ENCODE measurements at places on chromosomes 7 and 10.

DNA sequence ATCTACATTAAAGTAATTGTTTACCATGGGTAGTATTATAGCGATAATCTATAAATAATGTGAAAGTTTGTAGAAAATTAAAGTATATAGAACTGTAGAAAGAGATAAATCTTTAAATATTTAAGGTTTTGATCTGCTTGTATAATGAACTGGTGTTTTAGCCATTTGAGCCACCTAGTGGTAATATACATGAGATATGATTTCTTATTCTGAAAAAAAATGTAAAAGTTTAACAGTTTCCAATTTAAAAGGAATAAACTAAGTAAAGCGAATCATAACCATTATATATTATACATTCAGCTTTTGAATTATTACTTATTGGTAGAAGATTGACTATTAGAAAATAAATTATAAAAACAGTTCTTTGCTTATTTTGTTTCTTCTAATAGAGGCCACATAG, 91.2 kb downstream of the OTUD1 start:
- peak; percentile 10 for DNase-seq

DNA sequence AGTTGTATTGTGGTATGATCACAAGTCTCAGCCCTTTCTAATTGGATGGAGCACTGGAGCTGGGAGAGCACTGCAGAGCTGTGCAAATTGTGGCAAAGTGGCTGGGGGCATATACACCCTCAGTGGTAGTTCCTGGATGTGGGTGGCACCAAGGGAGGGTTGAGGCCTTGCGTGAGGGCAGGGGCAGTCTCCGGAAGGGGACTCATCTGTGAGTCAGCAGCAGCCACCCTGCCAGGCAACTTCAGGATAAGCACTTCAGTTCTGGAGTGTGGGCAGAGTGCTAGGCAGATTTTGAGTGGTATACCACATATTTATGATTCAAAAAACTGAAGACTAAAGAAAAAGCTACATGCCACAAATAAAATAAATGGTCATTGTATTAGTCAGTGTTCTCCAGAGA, 210.5 kb downstream of the ETV1 start:
- DNase-seq = no peak

DNA sequence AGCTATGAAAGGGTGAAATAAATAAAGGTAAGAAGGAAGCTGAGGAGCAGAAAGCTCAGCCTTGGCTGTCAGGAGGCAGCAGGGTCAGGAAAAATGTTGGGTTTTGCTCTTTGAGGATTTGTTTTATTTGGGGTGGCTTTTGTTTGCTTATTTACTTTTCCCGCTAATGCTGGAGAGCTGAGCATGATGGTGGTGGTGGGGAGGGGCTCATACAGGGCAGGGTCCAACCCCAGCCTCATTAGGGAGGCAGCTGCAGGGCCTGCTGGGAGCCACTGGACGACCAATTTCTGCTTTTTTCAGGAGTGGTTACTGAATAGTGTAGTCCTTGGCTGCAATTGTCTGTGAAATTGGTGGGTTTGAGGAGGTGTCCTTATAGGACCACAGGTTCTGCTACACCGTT, 36.3 kb downstream of the CCM2 start:
- no peak for DNase-seq

- no peak for DNase-seq
These were observed 79.0 kb upstream of the NFE2L3 start for GRCh38 chr7:26073041-26073440.

DNA sequence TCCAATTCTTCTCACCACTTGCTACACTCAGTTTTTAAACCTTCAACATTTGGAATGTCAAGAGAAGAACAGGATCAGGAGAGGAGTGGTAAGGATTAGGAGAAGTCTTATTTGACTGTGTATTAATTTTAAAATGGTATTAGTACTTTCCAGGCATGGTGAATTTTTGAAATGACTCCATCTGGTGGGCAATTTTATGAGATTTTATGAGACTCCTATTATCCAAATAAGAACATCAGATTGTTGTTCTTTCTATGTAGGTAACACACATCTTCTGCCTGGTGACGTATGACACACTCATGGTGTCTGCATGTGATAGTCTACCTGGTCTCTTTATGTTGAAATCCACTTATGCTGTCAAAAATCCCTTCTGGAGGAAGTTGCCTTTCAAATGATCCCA, 51.0 kb downstream of the SLC13A1 start:
- no peak for DNase-seq

DNA sequence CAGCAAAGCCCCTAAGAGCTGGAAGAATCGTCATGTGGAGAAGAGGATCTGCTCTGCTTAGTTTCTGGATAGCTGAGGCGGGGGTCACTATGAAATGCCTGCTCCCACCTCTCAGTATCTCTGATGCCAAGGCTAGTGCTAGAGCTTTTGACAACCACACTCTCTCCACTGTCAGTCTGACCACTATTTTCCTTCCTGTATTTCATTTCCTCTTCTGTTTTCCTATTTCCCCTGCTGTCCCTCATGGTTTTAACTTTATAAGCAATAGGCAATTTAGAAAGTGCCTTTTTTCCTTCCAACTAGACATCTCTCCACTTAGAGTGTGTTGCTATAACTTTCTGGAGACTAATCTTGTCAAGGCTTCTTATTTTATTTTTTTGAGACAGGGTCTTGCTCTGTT, 23.6 kb downstream of the C7orf57 start:
- no peak for DNase-seq

DNA sequence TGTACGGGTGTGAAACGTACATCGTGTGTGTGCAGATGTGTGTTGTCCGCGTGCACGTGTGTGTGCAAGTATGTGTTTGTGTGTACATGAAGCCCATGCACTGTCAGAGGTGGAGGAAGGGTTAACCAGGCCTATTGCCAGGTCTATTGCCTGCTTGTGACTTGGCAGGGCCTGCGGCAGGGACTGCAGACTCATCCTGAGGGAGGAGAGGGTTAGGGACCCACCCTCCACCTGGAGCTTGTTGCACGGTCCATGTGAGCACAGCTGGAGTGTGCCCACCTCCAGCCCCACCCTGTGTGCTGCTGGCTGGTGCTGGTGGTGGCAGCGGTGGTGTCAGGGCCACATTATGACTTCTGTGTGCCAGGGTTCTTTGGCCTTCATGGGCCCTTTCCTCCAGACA, 7.1 kb upstream of the AQP1 start:
- DNase-seq = peak; percentile 60

DNA sequence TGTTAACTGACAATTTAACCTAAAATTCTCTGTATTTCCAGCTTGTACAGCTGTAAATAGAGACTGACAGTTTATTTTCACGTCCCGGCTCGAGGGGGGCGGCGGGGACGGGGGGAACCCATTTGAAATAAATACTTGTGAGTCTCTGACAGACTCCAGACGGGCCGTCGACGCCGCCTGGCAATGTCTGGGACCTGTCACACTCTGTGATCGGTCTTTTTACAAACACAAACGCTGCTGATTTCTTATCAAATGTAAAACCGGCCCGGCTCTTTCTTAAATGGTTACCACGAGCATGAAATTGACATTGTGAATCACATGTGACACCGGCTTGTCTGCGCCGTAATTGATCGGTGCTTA, 57.0 kb downstream of the UNCX start:
- DNase-seq = no peak

DNA sequence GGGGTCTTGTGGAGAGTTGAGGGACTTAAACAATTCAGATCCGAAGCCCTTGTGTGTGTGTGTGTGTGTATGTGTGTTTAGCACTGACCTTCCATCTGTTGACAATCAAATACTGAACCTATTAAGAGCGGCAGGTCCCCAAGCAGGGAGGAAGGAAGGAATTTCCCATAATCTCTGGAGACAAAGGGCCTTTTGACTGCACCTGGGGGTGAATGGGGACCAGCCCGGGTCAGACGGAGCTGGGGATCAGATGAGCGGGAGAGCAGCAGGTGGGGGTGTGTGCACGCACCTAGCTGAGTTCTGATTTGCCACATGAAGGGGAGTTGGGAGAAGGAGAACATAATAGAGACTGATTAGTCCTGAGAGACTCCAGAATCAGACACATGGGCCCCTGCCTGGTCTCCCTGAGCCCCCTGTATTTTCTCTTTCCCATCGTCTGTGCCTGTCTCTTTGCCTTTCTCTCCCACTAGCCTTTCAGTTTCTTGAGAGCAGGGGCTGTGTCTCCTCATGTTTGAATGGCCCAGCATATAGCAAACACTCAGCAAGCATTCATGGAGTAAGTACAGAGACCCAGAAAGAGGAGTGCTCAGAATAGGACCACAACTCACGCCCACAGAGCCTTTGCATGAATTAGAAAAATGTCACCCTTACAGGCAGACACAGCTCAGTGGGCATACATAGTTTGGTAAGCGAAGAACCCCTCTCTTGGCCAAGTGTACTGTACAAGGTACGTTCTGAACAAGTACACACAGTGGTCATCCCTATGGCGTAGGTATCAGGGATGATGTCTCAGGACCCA, 288.3 kb upstream of the HABP2 start:
- DNase-seq = no peak
